CD4-positive, alpha-beta memory T cell (primary cell): ENCODE measurements at places on chromosomes 5 and 9.

DNA sequence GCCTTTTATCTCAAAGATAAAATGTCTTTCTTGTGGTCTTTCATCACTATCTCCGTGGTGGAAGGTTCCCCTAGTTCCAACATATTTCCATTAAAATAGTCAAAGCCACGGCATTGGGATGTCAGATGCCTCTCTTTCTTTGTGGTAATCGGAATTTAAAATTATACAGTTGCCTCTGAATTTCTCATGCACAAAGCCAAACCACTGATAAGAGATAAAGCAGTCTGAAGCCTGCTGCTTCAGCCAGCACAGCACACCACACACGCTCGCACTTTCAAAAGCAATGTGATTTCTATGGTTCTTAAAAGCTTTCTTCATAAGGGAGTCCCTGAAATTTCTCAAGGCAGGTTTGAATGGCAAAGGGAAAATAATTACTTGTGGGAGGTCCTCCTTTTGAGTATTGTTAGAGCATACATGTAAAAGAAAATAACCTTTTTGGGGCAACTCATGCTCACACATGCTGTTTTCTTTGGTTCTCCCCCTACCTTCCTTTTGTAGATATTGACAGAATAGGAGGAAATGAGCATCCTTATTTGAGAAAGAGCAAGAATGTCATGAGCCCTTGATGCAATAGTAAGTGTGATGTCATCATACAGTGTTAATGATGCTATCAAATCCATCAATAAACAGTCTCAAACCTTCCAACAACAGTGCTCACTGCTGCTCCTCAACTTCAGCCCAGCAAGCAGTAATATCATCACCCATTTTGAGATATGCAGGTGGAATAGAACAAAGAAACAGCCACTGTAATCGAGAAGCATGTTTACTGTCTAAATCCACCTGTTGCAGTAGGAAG lies 85.7 kb upstream of the PPP1R2B start:
- no peak for DNase-seq

DNA sequence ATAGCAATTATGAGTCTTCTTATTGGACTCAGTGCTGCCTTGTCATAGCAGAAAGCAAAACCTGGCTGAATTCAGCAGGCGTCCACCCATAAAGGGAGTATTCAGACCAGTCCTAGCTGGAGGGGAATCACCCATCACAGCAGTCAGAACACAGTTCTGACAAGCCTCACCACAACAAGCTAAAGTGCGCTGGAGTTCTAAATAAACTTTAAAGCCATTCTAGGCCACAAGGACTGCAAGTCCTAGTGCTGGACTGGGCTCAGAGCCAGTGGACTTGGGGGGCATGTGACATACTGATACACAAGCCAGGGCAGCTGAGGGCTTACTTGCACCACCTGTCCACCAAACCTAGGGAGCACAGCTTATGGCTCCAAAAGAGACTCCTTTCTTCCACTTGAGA lies 115.3 kb upstream of the PCSK5 start:
- no peak for DNase-seq

GRCh38 chr9:81678088-81678487 lies 11.3 kb downstream of the TLE1 start:
- no peak for DNase-seq

DNA sequence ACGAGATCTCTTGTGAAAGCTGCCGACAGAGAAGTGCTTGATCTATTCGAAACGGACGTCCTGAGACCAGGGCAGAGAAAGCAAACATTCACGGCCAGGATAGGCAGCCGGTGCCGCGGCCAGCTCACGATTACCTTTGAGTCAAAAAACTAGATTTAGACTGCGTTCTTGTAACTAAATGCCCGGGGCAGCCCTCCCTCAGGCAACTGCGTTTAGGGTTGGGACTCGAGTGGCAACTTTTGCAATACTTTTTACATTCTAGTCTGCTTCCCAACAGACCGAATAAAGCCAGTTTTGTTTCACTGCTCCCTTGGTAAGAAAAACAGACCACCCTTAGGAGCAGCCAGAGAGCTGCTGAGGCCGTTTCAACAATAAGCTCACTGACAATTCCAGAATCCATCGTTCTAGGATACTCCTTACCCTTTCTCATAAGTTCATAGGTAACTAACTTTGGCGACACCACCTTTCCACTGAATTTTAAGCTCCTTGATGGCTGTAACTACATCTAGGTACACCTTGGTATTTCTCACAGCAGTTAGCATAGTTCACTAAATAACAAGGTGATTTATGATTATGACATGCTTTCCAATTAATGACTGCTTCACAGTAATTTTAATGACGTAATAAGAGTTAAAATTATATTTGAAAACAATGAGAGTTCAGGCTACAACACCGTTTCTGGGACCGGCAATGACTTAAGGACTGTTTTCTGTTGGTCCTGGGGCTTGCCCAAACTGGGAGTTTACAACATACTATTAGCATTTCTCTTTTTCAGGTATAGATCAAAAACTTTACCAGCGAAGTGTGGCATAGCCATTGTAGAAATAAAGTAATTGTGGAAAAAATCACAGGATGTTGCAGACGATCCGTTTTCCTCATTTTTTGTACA lies 899 bp upstream of the RAPGEF6 start:
- DNase-seq = peak; percentile 48

GRCh38 chr9:124443625-124444024 lies 6.6 kb upstream of the ADGRD2 start:
- DNase-seq = no peak

GRCh38 chr9:83981126-83981871 lies 694 bp downstream of the RMI1 start:
- DNase-seq = no peak

DNA sequence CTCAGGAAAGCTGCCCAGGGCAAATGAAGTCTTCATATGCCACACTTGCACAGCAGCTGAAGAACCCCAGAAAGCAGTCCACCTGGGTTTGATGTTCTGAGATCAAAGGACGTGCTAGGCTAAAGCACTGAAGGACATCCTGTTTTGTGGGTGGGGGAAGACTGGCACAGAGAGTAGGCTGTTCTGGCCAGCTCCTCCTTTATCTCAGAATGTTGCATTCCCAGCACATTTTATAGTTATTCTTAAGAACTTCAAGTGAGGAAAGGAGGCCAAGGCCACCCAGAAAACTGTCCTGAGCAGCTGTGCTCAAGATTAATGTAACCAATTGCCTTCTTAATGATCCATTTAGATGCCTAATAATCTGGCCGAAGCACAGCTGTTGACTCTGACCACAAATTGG lies 10.9 kb downstream of the SHOC1 start:
- no peak for DNase-seq

DNA sequence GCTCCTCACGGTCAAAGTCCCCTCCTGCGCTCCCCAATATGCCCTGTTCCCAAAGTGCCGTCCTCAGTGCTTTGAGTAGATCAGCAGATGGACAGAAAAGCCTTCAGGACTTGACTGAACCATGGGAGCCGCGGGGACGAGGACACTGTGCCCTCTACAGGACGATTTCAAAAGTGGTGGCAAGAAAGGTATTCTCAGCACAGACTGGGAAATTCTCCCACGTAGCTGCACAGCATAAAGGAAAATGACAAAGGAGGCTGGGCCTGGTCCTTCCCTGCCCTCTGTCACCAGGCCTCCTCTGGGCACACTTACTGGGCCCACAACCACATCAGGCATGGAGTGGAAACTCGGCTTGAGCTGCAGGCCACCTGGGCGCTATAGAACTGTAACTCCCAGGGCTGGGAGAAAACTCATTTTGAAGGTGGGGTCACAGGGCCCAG lies 16.7 kb upstream of the MTMR12 start:
- DNase-seq = peak; percentile 45

GRCh38 chr9:109993250-109993978 lies 213.4 kb downstream of the PALM2AKAP2 start:
- no peak for DNase-seq

GRCh38 chr5:81530919-81531318 lies 137.0 kb upstream of the ACOT12 start:
- no peak for DNase-seq

- no peak for DNase-seq
Measured at GRCh38 chr9:113488490-113488889, 25.0 kb downstream of the RGS3 start.

GRCh38 chr5:142182840-142183239 lies 74.3 kb downstream of the NDFIP1 start:
- no peak for DNase-seq

- DNase-seq = no peak
Measured at GRCh38 chr5:152077-152476, 39.2 kb upstream of the LRRC14B start.

- no peak for DNase-seq
Measured at GRCh38 chr5:173435447-173435846, 107.2 kb upstream of the STC2 start.

- DNase-seq = no peak
Measured at GRCh38 chr5:2750758-2751464, 566 bp downstream of the IRX2 start.

DNA sequence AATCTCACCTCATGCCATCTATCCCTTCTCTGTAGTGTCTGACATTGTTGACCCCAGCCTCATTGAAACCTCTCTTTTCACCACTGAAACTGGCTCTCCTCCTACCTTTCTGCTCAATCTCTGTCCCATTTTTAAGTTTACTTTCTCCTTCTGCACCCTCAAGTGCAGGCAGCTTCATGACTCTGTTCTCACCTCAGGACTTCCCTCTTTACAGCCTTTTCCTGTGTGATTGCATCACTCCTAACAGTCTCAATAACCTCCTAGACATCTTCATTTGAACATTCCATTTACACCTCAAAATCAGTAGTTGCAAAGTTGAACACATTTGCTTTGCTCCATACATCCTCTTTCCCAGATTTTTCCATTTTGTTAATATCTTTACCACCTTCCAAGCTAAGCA lies 172.1 kb downstream of the RASEF start:
- no peak for DNase-seq

DNA sequence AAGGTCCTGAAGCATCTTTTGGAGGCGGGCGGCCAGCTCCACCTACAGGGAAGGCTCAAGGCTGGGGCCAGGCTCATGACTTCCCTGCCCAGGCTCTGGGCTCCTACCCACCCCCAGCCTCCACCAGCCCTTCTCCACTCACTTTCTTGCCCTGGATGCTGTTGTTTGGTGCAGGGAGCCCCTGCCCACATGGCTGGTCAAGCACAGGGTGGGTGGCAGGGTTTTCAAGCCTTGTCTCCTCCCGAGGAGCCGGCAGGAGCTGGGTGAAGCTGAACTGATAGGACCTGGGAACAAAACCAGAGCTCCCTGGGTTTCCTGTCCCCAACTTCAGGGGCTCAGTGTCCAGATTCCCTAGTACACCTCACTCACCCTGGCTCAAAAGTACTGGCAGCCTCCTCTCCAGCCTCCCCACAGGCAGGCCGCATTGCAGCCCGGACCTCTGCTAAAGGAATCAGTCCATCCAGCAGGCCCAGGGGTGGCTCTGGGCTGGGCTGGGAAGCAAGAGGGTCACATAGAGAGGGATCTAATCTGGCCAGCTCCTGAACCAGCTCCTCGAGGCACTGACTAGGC lies 6.9 kb downstream of the SHROOM1 start:
- DNase-seq = no peak

- peak; percentile 22 for DNase-seq
Measured at GRCh38 chr9:133199648-133200321, 9.3 kb downstream of the OBP2B start.

- DNase-seq = peak; percentile 59
Measured at GRCh38 chr9:92097997-92098482, 17.2 kb downstream of the SPTLC1 start.

DNA sequence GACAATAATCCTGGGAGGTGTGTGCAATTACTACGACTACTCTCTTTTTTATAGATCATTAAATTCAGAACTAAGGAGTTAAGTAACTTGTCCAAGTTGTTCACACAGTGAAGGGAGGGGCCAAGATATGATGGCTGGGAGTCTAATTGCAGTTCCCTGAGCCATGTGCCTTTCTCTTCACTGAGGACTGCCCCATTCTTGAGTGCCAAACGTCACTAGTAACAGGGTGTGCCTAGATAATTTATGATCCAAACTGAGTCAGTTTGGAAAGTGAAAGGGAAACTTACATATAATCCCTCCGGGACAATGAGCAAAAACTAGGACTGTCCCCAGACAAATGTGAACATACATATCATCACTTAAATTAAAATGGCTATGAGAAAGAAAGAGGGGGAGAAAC lies 20.2 kb downstream of the IL7R start:
- no peak for DNase-seq

DNA sequence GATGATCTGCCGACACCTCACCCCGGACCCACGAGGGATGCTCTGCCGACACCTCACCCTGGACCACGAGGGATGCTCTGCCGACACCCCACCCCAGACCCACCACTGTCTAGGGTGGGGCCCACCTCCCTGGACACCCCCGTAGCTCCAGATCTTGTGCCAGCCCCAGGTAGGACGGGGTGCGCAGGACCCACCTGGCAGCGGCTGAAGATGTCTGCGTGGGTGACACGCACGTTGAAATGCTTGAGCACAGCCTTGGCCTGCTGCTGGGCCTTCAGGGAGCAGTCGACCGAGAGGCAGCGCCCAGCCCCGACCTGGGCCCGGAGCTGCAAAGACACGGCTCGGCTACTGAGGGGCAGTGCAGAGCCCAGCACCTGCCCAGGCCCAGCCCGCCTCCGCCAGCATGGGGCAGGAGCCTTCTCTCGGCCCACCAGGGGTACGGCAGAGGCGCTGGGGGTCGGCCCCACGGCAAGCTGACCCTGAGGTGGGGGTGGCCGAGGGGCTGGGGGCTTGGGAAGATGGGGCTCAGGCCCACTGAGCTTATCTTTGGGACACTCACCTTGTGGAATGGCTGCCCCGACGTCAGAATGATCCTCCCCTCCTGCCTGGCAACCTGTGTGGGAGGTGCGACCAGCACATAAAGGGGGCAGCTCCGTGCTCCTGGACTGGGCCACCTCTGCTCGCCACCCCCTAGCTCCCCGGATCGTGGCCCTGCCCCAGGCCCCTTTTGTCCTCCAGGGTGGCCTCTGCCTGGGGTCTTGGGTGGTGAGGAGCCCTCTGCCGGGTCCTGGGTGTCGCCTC lies 21.7 kb upstream of the NRARP start:
- no peak for DNase-seq

- DNase-seq = no peak
Measured at GRCh38 chr9:122239722-122240121, 11.0 kb upstream of the LHX6 start.

DNA sequence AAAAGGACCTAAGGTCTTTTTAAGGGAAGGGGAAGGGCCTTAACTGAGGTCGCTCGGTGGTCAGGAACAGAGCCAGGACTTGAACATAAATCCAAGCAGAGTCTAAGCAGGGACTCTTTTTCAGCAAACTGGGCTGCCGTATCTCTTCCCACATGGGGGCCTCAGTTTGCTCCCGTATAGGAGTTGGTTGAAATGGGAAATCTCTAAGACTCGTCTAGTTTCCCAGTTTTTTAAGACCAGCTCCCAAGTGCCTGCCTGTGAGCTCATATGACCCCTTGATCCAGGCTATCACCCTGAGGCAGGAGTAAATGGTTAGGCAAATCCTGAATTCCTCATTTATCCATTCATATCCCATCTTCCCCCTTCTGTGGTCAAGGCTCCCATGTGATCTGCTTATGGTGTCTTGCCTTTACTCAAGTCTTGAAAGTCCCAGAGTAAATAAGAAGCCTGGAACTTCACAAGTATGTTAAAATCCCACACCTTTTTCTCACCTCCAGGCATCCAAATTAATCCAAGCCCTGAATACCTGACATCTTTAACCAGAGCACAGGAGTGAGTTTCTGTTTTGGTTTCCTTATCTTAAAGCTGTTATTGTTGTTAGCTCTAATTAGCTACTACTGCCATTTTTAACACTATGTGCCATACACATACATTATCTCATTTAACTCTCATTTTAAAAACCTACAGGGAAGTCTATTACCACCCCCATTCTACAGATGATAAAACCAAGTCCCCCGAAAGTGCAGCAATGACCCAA lies 3.0 kb downstream of the ARSI start:
- DNase-seq = no peak
